ENCODE measurements at places on chromosomes 3 and 15. TPM values are rescaled to one million over a fixed set of nuclear protein-coding genes. Genes with fewer than 3 reads are reported as not detected.

GRCh38 chr3:128278130-128278529, 124.8 kb downstream of the EEFSEC start:
- no peak for DNase-seq

DNA sequence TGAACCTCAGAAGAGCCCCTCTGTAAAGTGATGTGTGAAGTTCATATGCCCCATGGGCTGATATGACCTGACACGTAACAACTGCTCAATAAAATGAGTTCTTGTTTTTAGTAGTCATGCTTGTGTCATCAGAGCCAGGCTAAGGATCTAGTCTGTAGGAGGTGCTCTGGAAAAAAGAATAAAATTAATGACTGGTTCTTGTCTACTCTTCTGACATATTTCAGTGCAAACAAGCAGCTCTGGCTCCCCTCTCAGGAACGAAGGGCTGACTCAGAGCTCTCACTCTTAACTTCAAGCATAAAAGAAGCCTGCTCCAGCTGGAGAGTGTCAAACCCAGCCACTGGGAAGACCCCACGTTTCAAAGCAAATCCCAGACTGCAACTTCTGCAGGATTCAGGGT, 77.0 kb downstream of the LRIG1 start:
- DNase-seq, result no peak

Gene SERPINI2
- 0.08 TPM for polyA plus RNA-seq

DNA sequence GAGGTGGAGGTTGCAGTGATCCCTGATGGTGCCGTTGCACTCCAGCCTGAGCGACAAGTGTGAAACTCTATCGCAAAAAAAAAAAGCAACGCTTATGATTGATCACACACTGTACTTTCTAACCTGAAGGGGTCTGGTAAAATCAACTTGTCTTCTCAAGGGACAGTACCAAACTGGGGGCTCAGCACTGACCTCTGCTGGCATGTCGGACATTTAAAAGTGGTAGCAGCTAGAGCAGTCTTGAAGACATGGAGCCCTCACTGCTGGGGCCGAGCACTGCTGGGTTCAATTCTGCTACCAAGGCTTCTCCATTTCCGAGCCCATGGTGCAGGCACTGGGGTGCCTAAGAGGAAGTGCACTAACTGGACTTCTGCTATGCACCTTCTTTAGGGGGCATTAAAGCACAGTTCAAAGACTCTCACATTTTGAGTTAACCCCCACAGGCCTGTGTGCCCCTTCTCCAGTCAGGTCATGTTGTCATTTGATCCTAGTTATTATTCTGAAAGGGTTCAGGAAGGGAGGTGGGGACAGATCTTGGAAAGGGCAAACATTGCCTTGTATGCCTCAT, 26.4 kb upstream of the LAMP3 start:
- DNase-seq, result no peak

GRCh38 chr3:39138804-39139415, 14.5 kb downstream of the CSRNP1 start:
- no peak for DNase-seq

GRCh38 chr3:142507241-142507640, 59.4 kb upstream of the XRN1 start:
- DNase-seq, result no peak

Gene MGA
- polyA plus RNA-seq, result 7.7 TPM

GRCh38 chr15:38528294-38528693, 36.3 kb downstream of the RASGRP1 start:
- no peak for DNase-seq

Gene AMIGO3
- 1.1 TPM for polyA plus RNA-seq

DNA sequence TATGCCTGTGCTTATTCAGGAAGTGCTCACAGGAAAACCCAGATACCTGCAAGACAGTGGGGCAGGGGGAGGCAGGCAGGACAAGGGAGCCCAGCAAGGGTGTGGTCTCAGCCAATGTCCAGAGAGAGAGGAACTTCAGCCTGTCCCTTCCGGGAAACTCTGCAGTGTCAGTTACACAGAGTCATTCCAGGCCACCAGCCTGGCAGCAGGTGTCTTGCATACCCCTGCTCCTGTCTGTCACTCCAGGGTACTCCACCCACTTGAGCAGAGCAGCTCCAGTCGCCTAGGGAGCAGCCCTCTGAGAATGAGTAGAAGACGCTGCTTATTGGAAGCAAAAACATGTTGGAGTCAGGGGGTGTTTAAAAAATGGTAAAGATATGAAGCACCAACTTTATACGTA, 431.2 kb upstream of the RGMA start:
- DNase-seq, result no peak

DNA sequence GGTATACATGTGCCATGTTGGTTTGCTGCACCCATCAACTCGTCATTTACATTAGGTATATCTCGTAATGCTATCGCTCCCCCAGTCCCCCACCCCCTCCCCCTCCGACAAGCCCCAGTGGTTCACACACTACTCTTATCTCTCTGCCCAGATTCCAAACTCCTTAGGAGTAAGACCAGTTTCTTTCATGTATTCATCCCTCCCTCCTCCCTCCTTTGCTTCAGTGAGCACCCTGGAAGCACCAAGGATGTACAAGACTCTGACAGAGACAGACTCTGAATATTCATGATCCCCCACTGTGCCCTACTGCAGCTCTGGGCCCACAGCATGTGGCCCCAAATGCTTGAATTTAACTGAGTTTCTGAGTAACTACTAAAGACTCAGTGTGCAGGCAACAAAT, 113.8 kb upstream of the RAD18 start:
- no peak for DNase-seq

DNA sequence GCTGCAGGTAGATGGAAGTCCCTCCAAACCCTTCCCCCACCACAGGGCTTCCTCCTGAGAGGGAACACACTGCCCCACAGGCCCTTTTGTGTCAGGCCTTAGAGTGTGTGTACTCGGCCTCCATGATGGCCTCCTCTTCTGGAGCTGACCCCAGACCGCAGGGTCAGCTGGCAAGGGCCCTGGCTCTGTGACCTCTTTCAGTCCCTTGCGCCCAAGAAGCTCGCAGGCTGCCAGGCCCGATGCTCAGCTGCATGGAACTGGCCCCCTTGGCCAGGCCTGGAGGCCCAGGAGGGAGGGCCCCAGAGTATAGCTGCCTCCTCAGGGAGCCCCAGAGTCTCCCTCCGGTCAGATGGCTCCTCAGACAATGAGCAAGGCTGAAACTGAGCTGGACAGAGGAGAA, 23.4 kb upstream of the ANKDD1A start:
- DNase-seq, result no peak
